ENCODE measurements at places on chromosomes 3 and 15. TPM values are rescaled to one million over a fixed set of nuclear protein-coding genes. Genes with fewer than 3 reads are reported as not detected.

- no peaks in the 10 kb centered on the region for H3K36me3 ChIP-seq
- no peak overlapping the region for H3K27ac ChIP-seq
- DNase-seq = no peak
Observed at GRCh38 chr15:23760024-23760423, 72.9 kb upstream of the NDN start.

- H3K4me1 ChIP-seq = peaks cover 44% of the 10 kb centered on the region
- H3K27me3 ChIP-seq = no peaks in the 10 kb centered on the region
- DNase-seq = no peak
- H3K36me3 ChIP-seq = peaks cover 9% of the 10 kb centered on the region
- H3K27ac ChIP-seq = no peak overlapping the region
Observed at GRCh38 chr15:48806151-48806550, 4.7 kb downstream of the CEP152 start.

DNA sequence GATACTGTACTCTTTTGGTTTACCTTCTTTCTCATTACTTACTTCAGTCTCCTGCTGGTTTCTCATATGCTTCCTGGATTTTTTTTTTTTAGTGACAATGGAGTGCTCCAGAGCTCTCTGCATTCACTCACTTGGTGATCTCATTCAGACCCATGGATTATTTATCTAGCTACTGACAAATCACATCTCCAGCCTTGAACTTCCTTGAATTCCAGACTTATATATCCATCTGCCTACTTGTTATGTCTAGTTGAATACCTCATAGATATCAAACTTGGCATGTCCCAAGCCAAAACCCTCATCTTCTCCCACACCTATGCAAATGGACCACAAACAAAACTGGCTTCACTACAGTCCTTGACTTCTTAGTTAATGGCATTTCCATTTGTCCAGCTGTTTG is 234.7 kb upstream of the ZPLD1 start:
- no peaks in the 10 kb centered on the region for H3K27me3 ChIP-seq
- DNase-seq = no peak
- no peaks in the 10 kb centered on the region for H3K36me3 ChIP-seq
- H3K27ac ChIP-seq = no peak overlapping the region
- no peak overlapping the region for H3K4me3 ChIP-seq

GRCh38 chr3:116161575-116162525 is 283.4 kb downstream of the LSAMP start:
- no peak overlapping the region for H3K4me3 ChIP-seq
- H3K4me1 ChIP-seq = no peaks in the 10 kb centered on the region
- DNase-seq = no peak
- H3K27me3 ChIP-seq = no peaks in the 10 kb centered on the region

GRCh38 chr3:152338159-152338720 is 69.5 kb downstream of the MBNL1 start:
- no peak for DNase-seq
- peak overlapping the region; percentile 33 for H3K27ac ChIP-seq

Gene PLA2G4E
- not detected for total RNA-seq

Gene ANKRD63
- not detected for total RNA-seq

DNA sequence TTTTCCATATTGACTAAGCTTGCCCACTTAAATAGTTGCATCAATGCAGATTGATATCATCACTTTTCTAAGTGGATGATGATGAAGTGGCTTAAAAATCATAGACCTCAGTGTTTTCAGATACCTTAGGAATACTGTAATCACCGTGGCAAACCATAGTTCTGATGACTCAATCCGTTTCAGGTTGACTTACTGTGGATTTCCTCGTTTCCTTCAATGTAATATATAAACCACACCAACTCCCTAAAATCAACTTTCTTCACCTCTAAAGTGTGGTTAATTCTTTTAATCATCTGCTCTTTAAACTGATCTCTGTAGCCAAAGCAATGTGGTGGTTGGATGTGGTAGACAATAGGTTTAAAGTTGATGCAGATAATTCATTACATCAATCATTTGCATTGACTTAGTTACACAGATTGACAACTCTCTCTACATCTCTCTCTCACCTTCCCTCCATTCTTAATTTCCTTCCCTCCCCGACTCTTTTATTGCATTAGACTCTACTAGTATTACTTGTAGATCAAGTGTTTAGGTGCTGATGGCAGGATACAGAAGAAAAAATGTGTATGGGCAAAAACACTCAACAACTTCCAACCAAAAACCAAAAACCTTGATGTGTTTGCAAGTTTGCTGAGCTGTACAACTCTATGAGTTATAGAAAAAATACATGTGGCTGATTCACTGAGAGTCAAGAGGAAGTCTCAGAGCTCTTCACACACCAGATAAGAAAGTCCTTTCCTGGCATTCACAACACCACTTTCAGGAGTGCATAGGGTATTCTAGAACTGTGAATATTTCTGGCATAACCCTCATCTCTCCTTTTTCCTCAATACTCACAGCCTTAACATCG is 243.5 kb downstream of the NFKBIZ start:
- no peaks in the 10 kb centered on the region for H3K27me3 ChIP-seq
- H3K27ac ChIP-seq = peak overlapping the region; percentile 92
- no peaks in the 10 kb centered on the region for H3K36me3 ChIP-seq
- peak; percentile 59 for DNase-seq

- no peaks in the 10 kb centered on the region for H3K36me3 ChIP-seq
- H3K27me3 ChIP-seq = peaks cover 17% of the 10 kb centered on the region
- no peak overlapping the region for H3K27ac ChIP-seq
- peaks cover 5% of the 10 kb centered on the region for H3K4me1 ChIP-seq
- H3K4me3 ChIP-seq = no peak overlapping the region
Observed at GRCh38 chr3:160928183-160928726, 172.2 kb downstream of the PPM1L start.

DNA sequence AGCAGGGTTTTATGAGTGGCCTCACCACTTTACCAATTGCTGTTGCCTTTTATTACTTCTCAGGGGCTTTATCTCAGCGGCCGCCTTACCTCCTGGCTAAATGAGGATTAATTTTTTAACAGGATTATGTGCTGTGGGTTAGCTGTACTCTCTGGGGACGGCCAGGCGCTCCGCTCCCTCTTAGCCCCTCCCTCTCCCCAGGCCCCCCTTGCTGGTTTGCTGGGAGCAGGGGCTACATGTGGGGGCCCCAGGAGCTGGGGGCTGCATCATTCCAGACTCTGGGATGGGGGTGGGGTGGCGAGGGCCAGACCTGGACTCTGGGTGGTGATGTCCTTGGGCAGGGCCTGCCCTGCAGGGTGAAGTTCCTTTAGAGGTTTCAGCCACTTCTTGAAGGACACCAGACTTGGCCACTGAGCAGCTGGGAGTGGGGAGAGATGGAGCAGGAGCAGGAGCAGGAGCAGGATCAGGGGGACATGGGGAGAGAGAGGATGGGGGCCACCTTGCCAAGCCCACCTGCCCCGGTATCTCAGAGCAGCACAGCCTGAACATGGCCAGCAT is 196.1 kb downstream of the GOLGA6L6 start:
- DNase-seq = no peak
- H3K27ac ChIP-seq = no peak overlapping the region
- no peaks in the 10 kb centered on the region for H3K36me3 ChIP-seq
- no peak overlapping the region for H3K4me3 ChIP-seq
- H3K4me1 ChIP-seq = no peaks in the 10 kb centered on the region
- H3K27me3 ChIP-seq = no peaks in the 10 kb centered on the region

DNA sequence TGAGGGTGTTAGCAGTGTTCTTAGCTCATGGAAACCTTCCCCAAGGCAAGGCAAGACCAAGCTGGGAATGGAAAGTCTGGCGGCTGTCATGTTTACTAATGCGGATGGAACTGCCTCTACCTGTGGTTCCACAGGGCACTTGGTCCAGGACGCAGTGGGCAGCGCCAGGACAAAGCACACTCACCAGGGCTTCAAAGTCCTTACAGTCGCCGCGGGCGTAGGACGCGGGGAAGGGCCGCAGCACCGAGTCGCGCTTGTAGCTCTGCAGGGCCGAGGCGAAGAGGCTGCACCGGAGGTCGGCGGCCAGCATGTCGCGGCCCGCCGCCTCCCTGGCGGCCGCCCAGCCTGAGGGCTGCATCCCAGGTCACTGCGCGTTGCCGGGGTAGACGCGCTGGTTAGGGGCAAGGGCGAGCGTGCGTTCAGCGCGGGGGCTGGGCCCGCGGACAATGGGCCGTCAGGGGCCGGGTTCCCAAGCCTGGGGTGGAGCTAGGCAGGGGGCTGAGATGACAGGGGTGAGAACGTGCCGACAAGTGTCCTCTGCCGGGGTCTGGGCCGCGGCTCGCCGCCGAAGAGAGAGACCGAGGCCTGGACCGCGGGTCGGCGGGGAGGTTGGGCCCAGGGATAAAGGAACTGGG is 497 bp downstream of the PARP16 start:
- peak overlapping the region; percentile 64 for H3K27ac ChIP-seq
- H3K4me1 ChIP-seq = peaks cover 52% of the 10 kb centered on the region
- peak; percentile 43 for DNase-seq
- H3K27me3 ChIP-seq = no peaks in the 10 kb centered on the region
- H3K36me3 ChIP-seq = no peaks in the 10 kb centered on the region

GRCh38 chr3:162337630-162338029 is 841.0 kb downstream of the OTOL1 start:
- no peaks in the 10 kb centered on the region for H3K27me3 ChIP-seq
- H3K4me1 ChIP-seq = no peaks in the 10 kb centered on the region
- H3K36me3 ChIP-seq = no peaks in the 10 kb centered on the region
- no peak overlapping the region for H3K4me3 ChIP-seq

- no peaks in the 10 kb centered on the region for H3K4me1 ChIP-seq
- no peaks in the 10 kb centered on the region for H3K36me3 ChIP-seq
- H3K27me3 ChIP-seq = peaks cover 17% of the 10 kb centered on the region
- no peak overlapping the region for H3K27ac ChIP-seq
- H3K4me3 ChIP-seq = no peak overlapping the region
- DNase-seq = no peak
Observed at GRCh38 chr3:138361561-138361971, 13.2 kb downstream of the MRAS start.

GRCh38 chr3:148694116-148694515 is 3.6 kb upstream of the AGTR1 start:
- H3K36me3 ChIP-seq = peaks cover 12% of the 10 kb centered on the region
- H3K27ac ChIP-seq = no peak overlapping the region
- no peak overlapping the region for H3K4me3 ChIP-seq
- H3K27me3 ChIP-seq = peaks cover 20% of the 10 kb centered on the region

Gene CPNE9
- 0.46 TPM for total RNA-seq

DNA sequence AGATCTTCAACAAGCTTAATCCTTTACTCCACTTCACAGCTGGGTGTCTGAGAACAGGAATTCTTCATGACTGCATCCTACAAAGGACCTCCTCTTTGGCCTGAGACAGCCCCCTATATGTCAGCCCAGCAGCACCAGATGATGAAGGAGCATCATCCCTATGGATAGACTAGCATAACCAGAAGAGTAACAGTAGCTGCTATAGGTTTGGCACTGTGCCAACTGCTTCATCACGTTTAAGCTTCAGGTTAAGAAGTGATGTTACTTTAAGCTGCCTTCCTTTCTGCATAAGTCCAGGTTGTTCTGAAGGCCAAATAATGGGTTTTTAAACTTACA is 50.6 kb downstream of the CMSS1 start:
- H3K36me3 ChIP-seq = peaks cover 1% of the 10 kb centered on the region
- peak overlapping the region; percentile 55 for H3K27ac ChIP-seq
- peak overlapping the region; percentile 30 for H3K4me3 ChIP-seq
- H3K4me1 ChIP-seq = peaks cover 66% of the 10 kb centered on the region
- H3K27me3 ChIP-seq = no peaks in the 10 kb centered on the region

DNA sequence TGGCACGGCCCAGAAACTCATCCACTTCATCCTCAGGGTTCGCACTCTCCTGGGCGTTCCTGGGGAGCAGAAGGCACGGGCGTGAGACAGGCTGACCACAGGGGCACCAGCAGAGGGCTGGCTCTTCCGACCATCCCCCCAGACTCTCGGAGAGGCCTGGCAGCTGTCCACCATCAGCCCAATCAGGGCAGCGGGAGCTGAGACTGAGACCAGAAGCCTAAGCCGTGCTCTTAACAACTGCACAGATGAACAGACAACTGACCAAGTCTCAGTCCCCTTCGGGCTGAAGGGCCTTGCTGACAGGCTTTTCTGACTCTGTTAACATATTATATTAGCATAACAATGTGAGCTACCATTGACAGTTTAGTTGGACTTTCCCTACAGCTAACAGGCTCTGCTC is 118.0 kb downstream of the SEC22A start:
- peaks cover 8% of the 10 kb centered on the region for H3K27me3 ChIP-seq
- no peaks in the 10 kb centered on the region for H3K4me1 ChIP-seq
- H3K4me3 ChIP-seq = no peak overlapping the region

- no peak overlapping the region for H3K4me3 ChIP-seq
- no peaks in the 10 kb centered on the region for H3K36me3 ChIP-seq
- H3K4me1 ChIP-seq = peaks cover 5% of the 10 kb centered on the region
Observed at GRCh38 chr3:58567251-58567515, 10.0 kb downstream of the FAM107A start.

DNA sequence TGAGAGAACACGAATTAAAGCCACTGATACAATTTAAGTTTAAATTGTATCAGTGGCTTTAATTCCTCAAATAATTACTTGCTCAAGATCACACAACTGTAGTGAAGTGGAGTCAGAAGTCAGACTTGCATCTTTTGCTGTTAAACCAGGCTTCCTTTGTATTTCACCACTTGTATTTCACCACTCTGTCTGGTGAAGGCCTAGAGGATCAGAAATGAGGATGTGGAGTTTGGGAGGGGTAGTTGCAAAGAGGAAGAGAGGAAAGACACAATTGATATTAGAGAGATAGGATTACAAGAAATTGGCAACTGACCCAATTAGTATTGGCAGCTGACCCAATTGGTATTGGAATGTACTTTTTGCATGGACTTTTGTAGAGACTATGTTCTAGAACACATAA is 288.1 kb upstream of the GPR149 start:
- DNase-seq = no peak
- no peak overlapping the region for H3K27ac ChIP-seq

DNA sequence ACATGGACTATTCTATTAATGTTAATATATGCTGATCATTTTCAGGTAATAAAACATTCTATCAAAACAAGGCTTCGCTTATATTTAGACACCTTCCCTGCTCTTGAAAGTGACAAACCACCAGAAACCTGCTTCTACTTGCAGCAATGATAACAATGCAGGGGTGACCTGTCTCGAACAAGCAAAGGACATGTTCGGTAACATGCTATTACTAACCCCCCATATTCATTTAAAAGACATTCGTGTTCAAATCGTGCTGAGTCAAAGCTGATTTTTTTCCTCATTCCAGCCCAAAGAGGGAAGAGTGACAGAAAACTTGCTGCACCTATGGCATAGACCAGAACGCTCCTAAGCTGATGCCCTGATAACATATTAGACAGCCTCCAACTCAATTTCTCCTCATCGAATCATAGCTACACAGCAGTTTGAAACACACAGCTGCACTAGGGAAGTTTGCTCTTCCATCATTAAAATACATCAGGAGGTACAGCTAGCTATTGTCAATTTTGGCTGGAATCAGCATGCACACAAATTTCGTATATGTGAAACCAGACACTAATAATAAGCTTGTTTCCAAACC is 341.5 kb downstream of the FOXP1 start:
- no peak overlapping the region for H3K4me3 ChIP-seq
- peaks cover 3% of the 10 kb centered on the region for H3K36me3 ChIP-seq
- no peaks in the 10 kb centered on the region for H3K27me3 ChIP-seq
- DNase-seq = no peak
- no peak overlapping the region for H3K27ac ChIP-seq

GRCh38 chr3:115085197-115085865 is 61.8 kb downstream of the ZBTB20 start:
- no peaks in the 10 kb centered on the region for H3K27me3 ChIP-seq
- no peaks in the 10 kb centered on the region for H3K36me3 ChIP-seq
- H3K27ac ChIP-seq = no peak overlapping the region
- H3K4me3 ChIP-seq = no peak overlapping the region

Gene RFX7
- total RNA-seq = 37.3 TPM

Gene RETNLB
- total RNA-seq = not detected

- H3K27me3 ChIP-seq = no peaks in the 10 kb centered on the region
- H3K27ac ChIP-seq = no peak overlapping the region
- no peaks in the 10 kb centered on the region for H3K36me3 ChIP-seq
- H3K4me3 ChIP-seq = no peak overlapping the region
- no peak for DNase-seq
- peaks cover 27% of the 10 kb centered on the region for H3K4me1 ChIP-seq
Observed at GRCh38 chr3:15342246-15342645, 9.9 kb upstream of the SH3BP5 start.

All from activated T-cell treated with anti-CD3 and anti-CD28 coated beads, Interleukin-2, amount 50 U/mL, for 72 hours (primary cell).